Retinal pigment epithelial cell (primary cell): ENCODE measurements at places on chromosomes 7 and 10.

DNA sequence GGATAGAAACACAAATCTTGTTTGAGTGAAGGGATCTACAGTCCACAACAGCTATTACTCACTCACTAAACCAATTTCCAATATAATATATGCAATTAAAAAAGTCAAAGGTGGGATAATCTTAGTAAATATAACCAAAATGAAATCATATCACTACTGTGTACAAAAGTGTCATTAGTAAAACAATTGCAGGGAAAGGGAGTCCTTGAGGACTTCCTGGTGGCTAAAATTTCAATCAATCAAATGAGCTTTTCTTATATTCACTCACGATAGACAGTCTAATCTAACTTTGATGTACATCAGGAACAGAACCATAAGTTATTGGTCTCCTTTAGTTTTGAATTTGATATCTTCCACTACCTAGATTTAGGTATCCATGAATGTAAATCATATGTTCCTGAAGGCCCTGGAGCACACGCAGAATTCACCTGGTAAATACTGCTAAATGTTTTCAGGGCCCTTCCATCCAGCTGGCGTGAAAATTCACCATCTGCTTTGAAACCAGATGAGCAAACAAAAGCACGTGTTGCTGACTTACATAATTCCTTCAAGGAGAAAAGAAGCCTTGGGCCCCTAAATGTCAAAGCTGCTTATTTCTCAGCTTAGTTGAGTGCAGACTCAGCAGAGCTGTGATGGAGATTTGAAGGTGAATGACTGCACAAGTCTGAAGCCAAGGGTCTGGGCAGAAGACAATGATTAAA, 159.3 kb upstream of the TMEM196 start:
- DNase-seq: peak; percentile 42

DNA sequence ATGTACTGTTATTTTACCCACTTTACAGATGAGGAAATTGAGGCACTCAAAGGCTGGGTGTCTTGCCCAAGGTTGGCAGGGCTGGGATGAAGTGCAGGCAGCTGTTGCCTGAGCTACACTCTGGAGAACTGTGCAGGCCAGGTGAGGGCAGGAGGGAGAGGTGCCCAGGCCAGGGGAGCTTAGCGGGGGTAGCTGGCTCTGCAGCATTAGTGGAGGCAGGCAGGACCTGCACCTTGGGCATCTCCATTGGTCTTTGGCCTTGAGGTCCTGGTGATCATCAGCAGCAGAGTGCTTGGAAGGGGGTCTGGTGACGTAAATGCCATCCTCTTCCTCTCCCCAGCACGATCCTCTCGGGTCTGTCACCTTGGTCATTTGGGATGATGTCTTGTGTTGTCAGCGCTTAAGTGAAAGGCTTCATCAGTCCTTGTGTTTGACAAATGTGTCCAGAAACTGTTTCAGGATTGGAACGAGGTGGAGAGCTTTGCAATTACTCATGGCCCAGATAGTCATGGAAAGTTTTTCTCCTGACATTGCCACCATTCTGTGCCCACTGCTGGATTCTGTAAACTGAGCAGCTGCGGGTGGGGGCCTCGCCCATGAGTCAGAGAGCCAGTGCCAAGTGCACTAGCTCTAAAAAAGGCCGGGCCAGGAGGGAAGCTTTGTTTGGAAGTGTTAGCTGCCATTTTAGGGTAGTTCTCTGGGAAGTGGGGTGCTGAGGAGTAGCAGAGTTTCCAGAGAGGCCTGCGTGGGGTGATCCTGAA, 47.6 kb downstream of the TSPAN15 start:
- no peak for DNase-seq

DNA sequence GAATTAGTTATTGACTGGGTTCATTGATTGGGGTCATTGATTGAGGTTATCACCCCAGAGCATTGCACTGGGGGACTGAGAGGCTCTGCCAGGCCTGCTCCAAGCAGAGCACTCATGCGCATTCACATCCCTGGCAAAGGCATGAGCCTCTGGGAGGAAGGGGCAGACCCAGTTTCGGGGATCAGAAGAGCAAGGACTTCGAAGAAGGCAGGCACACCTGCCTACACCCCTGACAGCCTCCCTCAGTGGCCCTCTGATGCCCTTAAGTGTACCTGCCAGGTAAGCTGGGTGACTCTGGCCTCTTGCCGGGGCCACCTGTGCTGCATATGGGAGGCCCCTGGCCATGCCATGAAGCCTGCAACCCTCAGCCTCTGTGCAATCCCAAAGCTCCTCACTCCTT, 181.1 kb downstream of the PTPN20 start:
- no peak for DNase-seq

- no peak for DNase-seq
Observed at GRCh38 chr7:113698556-113699220, 220.1 kb downstream of the PPP1R3A start.

DNA sequence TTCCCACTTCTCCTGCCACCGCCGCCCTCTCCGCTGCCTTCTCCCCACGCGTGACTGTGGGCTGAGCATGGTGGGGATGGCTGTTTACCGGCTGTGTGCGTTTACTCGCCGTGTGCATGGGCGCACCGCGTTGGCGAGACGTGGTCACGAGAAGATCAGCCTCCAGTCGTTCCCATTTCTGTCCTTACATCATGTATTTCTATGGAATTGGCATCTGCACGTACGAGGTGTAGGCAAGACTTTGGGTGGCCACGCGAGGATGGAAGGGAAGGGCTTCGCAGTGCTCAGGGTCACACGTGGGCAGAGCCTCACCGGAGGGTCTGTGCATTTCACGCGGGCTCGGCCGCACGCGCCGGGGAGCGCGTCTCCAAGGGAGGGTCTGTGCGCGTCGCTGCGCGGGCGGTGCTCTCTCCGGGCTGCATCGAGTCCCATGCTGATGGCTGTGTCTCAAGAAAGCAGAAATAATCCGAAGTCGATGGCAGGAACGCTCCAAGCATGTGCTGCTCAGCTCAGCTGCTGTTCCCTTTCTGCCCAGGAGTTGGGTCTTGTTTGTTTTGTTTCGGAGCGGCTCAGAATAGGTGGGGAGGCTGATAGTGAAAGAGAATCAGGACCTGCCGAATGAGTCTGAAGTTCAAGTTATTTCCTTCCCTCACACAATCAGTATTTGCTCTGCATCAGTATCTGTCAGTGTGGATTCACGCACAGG, 973 bp downstream of the CAMK1D start:
- no peak for DNase-seq
